ENCODE measurements at places on chromosomes 6 and 20.

GRCh38 chr6:144816936-144817335 lies 531.8 kb downstream of the UTRN start:
- DNase-seq, result no peak

DNA sequence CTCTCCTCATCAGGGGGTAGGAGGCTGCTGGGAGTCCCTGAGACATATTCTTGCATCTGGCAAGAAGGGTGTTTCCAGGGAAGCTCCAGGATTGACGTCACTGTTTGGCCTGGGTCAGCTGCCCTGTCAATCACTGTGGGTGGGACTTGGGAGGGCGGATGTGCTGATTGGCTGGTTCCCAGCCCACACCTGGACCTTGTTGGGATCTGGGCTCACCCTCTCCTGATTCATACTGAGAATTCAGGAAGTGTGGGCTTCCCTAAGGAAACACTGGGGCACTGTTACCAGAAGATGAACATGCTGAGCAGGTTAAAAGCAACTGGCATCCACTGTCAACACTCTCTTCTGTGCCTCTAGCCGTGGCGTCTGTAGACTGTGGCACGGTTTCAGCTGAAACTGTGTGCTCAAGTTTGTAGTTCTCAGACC lies 36.5 kb downstream of the CDH26 start:
- DNase-seq, result peak; percentile 61

GRCh38 chr20:17895641-17896171 lies 72.9 kb downstream of the SNX5 start:
- DNase-seq, result no peak

- no peak for DNase-seq
These were observed 136.3 kb upstream of the PRDM1 start for GRCh38 chr6:105949869-105950268.

DNA sequence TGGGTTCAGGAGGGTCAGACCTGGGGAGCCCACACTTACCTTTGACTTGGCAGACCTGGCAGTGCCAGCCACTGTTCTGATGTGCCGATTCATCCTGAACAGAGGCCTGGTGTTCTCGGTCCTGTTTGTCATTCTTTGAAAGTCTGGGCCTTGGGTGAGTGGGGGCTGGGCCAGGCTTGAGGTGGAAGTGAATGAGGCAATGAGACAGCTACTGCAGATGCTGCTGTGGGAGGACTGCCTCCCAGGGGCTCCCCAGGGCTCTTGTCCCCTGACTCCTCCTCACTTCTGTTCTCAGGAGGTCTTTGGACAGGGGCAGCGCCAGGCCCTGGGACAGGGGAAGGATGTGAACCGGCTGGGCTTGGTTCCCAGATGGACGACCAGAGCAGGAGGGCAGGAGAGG lies 5.6 kb upstream of the TREML4 start:
- no peak for DNase-seq

DNA sequence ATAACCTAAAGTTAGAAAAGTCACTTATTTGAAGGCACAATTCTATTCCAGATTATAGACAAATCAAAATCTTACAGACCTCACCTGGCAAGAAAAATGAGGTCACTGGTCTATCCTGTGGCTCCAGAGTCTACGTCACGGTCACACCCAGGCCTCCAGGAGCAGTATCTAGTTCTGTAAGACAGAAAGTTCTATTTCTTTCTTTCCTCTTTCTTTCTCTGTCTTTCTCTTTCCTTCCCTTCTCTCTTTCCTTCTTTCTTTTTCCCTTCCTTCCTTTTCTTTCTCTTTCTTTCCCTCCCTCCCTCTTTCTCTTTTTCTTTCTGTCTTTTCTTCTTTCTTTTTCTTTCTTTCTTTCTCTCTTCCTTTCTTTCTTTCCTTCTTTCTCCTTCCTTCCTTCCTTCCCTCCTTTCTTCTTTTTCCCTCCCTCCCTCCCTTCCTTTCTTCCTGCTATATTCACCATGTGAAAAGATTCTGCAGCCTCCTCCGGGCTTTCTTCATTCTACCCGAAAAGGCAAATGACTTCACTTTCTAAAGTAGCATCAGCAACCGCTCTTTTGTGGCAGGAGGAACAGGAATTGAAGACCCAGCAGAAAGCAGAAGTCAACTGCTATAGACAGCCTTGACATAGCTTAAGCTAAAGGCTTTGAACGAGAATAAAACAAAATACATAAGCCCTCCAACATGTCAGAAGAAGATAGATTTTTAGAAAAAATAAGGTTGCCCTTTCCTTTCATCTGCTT lies 83.9 kb upstream of the SIRPG start:
- no peak for DNase-seq

DNA sequence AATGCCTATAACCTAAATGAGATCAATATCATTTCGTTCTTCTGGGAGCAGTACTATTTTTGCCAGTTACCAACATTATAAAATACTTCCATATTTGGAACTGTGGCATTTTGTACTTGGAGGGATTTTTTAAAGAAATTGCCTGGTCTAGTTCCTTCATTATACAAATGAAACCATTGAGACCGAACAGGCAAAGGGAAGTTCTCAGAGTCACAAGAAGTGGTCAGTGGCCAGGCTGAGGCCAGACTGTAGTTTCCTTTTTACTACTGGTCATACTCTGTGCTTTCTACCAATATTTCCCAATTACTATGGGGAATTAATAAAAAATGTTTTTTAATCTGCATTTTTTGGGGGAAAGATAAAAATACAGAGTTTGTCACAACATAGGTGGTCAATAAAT lies 332.0 kb downstream of the NRN1 start:
- no peak for DNase-seq

DNA sequence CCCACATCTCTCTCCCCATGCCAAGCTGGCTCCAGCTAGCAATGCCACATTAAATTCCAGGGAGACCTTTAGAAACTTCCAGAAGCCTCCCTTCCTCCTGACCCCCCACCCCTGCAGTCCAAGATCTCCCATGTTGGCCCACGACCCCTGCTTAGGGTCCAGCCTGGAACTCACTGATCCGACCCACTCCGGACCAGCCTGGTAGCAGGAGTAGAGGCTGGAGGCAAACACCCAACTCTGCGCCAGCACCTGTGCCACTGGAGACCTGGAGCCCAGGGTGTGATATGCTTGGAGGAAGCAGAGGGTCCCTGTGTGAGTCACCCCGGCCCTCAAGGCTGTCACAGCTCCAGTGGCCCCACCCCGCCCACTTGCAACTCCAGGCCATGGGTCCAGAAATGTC lies 3.3 kb upstream of the ULBP1 start:
- no peak for DNase-seq

- no peak for DNase-seq
These were observed 9.9 kb downstream of the SDCBP2 start for GRCh38 chr20:1319051-1319450.

GRCh38 chr20:50395251-50395729 lies 114.9 kb upstream of the PTPN1 start:
- no peak for DNase-seq

GRCh38 chr20:21019468-21019813 lies 86.7 kb downstream of the LINC00237 start:
- DNase-seq, result no peak

- no peak for DNase-seq
These were observed 40.4 kb upstream of the POLR1H start for GRCh38 chr6:30020626-30021025.

All from NT2/D1 (cell line).